ENCODE measurements at places on chromosomes 4 and X.

GRCh38 chr4:48367016-48367415 lies 25.7 kb downstream of the SLAIN2 start:
- no peak for DNase-seq

- DNase-seq: no peak
These were observed 80.2 kb downstream of the GRIA2 start for GRCh38 chr4:157300701-157301100.

- no peak for DNase-seq
These were observed 50.2 kb downstream of the UGT2B28 start for GRCh38 chr4:69330345-69331047.

- no peak for DNase-seq
These were observed 689.2 kb upstream of the SLIT2 start for GRCh38 chr4:19562456-19562855.

GRCh38 chr4:33465565-33465964 lies 2745.4 kb downstream of the PCDH7 start:
- no peak for DNase-seq

DNA sequence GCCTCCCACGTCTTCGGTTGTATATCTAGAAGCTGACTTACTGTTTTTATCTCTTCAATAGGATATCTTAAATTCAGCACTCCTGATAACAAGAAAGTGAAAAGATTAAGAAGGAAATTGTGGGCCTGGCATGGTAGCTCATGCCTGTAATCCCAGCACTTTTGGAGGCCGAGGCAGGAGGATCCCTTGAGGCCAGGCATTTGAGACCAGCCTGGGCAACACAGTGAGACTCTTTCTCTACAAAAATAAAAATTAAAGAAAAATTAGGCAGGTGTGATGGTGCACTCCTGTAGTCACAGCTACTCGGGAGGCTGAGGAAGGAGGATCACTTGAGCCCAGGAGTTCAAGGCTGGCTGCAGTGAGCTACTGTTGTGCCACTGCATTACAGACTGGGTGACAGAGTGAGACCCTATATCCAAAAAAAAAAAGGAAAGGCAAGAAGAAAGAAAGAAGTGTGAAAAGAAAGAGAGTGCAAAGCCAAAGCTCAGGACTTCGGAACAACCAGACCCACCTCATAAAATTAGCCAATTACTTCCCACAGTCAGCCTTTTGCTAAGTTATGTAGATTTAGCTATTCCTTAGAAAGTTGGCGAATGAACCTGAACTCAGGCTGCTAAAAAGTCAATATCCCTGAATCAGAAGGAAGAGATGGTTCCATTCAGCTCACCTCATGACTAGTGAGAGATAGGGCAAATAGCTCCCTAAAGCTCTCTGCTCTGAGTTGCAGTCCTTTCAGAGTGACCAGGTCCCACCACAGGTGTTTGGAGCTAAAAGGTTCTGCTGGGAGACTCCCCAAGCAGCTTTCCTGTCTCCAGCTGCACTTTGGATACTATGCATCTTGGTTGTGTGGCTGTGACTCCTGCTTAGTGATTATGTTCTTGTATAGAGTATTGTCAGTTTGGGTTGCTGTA lies 9.2 kb downstream of the FGG start:
- no peak for DNase-seq

DNA sequence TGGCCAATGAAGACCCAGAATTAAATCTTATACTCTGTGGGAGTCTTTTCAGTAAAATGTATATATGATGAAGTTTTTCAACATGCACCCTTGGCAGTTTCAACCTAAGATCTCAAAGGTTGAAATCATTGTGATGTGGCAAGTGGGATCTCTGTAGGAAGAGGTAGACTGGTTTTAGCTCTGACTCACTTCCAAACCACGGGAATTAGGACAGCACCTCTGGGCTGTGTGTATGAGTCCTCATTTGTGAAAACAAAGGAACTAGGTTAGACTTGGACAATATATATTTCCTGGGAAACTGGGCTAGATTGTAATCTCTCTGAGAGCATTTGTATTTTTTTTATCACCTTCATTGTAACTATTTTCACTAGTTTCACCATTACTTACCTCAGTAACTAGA lies 333.0 kb downstream of the ADGRL3 start:
- DNase-seq: no peak

DNA sequence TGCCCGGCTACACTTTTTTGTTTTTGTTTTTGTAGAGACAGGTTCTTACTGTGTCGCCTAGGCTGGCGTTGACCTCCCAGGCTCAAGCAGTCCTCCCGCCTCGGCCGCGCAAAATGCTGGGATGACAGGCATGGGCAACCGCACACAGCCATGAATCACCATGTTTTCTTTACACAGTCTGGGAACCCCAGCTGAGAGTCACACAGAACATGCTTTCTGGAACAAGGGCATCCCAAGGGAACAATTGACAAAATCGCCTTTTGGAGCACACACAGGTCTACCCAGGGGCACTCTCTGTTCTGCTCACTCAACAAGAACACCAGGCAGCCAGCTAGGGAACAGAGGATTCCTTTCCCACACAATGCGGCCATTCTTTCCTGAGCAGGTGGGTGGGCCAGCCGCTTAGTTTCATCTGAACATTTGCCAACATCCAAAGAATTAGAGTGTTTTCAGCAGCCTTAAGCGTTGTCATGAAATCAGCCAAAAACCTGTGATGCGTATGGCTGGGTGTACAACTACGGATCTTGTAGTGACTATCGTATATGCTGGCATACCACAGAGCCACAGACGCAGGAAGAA lies 15.7 kb downstream of the PRKX start:
- DNase-seq: no peak

DNA sequence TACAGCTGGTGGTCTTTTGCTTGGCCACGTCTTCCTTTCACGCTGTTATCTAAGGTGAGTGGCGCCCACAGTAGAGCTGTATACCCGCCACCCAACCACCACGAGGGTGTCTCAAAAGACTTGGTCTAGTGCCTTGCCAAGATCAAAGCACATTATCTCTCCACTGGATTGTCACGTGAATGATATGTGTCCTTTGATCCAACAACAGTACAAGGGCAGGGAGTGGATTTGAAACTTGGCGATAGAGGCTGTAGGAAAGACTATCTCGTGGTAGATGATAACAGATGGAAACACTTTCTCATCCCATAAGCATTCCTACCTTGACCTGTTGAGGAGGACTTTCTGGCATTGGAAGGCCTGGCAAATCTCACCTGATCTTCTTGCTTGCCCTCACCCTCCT lies 37.7 kb upstream of the BCLAF3 start:
- no peak for DNase-seq

- DNase-seq: no peak
These were observed 2.2 kb downstream of the NEXMIF start for GRCh38 chrX:74922922-74923543.

DNA sequence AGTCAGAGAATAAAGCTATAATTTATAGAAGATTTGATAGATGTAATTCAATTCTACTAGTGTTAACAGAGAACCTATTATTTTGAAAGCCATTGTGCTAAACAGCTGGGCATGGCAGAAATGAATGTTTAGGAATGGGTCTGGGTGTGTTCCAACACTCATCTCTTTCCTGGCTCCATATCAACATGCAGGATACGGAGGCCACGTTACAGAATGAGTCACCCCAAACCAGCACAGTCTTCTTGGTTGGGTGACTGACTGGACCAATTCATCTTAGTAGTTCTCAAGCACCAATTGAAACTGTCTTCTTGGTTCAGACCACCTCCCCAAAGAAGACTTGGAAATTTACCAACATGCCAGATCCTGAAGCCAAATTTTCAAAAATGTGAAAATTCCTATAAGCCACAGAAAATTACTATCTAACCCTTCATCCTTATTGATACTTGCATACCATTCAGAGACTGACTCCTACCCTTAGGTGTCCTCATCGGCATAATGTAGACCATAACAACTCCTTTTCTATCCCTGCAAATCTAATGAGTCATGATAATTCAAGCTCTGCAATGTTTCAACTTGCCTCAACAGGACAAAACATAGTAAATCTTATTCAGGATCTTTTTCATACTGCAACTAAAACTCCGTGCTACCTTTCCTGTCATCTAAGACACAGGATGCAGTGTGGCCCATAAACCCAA lies 52.0 kb upstream of the ATOH1 start:
- DNase-seq: no peak

- no peak for DNase-seq
These were observed 173.6 kb downstream of the CBR4 start for GRCh38 chr4:168836490-168836889.

DNA sequence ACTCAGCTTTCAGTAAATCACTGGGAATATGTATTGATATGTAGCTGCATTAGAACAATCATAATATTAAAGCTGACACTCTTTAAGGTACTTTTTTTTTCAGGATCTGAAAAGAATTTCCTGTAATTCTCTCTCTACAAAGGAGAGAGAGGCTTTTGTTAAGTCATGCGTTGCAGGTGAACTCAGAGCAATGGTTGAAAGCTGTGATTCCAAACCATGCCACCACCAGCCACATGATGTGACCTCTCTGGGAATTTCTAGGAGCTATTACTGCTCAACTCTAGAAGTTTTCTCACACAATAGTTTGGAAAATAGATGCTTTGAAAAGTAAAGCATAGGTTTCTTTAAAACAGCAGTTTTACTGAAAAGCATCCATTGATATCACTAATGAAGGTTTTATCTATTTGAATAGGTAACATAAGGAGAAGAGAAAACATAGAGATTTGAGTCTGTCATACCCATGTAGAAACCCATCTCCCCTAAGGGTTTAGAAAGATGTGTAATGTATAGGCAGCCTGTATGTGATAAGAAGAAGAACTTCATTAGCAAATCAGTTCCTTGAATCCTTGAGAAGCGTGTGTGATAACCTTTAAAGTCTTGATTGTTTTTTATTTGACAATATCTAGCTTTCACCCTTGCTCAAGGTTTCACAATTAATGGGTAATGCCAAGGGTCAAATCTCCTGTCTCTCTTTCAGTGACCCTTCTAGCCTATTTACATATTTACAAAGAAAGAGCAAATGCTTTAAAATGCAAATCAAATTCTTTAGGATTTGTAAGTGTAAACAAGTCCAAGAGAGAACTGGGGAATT lies 161.0 kb upstream of the ANKRD50 start:
- no peak for DNase-seq

- DNase-seq: no peak
These were observed 77.1 kb downstream of the ZFYVE28 start for GRCh38 chr4:2341261-2341841.

DNA sequence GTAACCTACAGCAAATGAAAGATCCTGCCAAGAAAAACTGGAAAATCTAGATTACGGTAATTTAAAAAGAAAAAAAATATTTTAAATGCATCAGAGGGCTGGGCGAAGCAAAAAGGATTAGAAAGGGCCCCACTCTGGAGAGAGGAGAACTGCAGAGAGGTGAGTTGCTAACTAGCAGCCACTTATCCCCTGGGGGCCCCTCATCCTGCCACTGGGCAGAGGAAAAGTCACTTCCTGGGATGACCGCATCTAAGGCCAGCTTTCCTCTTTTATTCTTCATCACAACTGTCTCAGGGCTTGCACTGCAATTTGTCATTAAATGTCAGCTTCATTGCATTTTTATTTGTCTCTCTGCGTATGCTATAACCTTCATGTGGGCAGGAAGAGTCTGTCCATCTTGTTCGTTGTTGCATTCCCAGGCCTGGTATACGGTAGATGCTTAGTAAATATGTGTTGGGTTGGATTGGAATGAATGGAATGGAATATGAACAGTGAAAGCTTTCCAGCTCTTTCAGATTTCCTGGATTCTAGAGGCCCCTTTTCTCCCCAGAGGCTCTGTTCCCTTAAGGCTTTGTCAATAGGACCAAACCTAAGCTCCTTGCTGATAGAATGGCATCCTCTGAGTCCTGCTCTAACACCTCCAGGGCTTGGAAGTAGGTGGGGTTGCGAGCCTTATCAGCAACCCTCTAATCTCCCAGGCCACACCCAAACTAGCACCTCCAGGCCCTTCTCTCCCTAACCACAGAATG lies 58.9 kb downstream of the TLR10 start:
- DNase-seq: no peak

- no peak for DNase-seq
These were observed 247.6 kb downstream of the CBLL2 start for GRCh38 chrX:22520128-22520828.

DNA sequence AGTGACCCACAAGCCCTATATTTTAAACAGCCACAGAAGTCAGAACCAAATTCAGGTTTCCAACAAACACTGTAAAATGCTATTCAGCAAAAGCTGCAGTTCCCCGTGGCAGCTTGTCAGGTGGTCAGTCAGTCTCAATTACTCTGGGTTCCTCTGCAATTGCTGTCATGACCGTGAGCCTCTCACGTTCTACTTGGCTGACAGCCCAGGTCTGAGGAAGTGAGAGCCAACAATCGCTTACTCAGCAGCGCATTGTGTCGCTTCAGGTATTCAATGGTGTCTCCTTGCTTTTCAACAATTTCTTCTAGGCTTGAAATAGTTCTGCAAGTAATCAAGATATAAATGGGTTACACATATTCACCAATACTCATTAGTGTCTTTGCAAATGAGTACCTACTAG lies 25.8 kb downstream of the TRIM75 start:
- DNase-seq: no peak

- DNase-seq: no peak
These were observed 6.8 kb upstream of the IQSEC2 start for GRCh38 chrX:53288189-53288588.

DNA sequence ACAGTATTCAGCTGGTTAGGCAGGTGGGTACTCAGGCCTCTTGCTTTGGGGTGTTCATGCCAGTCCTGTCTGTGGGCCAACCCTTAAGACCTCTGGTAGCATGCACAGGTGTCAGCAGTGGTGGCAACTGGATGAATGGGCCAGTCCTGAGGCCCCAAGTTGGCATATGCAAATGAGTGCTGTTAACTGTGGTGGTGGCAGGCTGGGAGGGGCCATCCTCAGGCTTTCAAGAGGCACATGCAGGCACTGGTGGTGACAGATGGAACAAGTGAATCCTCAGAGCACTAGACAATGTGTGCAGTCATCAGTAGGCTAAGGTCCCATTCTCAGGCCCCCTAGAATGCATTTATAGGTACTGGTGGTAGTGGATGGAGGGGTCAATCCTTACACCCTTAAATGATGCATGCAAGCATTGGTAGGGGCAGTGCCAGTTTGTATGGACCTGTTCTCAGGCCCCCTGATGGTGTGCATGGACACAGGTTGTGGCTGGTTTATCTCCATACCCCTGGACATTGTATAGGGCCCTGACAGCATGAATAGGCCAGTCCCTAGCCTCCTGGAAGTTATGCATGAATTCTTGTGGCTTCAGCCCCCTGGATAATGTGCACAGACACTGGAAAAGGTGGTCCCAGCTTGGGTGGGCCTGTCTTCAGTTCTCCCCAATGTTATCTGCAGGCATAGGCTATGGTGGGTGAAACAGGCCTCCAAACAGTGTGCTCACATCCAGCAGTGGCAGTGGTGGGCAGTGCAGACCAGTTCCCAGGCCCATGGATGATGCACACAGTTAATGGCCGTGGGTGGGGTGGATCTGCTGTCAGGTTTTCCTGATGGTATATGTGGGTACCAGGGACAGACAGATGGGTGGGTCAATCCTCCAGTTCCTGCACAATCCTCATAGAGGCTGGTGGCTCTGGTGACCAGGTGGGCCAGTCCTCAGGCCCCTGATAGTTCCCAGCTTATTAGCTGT lies 24.7 kb downstream of the TECRL start:
- no peak for DNase-seq

GRCh38 chr4:164700471-164700870 lies 53.5 kb upstream of the SMIM31 start:
- DNase-seq: no peak

Measured in activated B cell treated with CpG ODN at 0.5 μM for 24 hours (primary cell).